ENCODE measurements at places on chromosomes 2 and 18. TPM values are rescaled to one million over a fixed set of nuclear protein-coding genes. Genes with fewer than 3 reads are reported as not detected.

ADAM23 gene
- total RNA-seq = 44.1 TPM

NYAP2 gene
- 16.1 TPM for total RNA-seq

AP1S3 gene
- total RNA-seq = 8.8 TPM

WDR54 gene
- 34.4 TPM for total RNA-seq

TFCP2L1 gene
- total RNA-seq = 0.69 TPM

XIRP2 gene
- 0.92 TPM for total RNA-seq

ALLC gene
- total RNA-seq = not detected

CHMP3 gene
- 53.1 TPM for total RNA-seq

TMSB10 gene
- 3,724 TPM for total RNA-seq

HOXD13 gene
- total RNA-seq = not detected

SLC14A1 gene
- 5.1 TPM for total RNA-seq

CAPN13 gene
- total RNA-seq = 0.23 TPM

ME2 gene
- total RNA-seq = 109 TPM

ERMN gene
- total RNA-seq = 1.2 TPM

SH3YL1 gene
- 78.7 TPM for total RNA-seq

POMC gene
- 5.3 TPM for total RNA-seq

NAT8 gene
- total RNA-seq = not detected

RAB27B gene
- total RNA-seq = 118 TPM

REG1B gene
- total RNA-seq = not detected

UGT1A10 gene
- total RNA-seq = not detected

VWC2L gene
- 30.0 TPM for total RNA-seq

MRPS9 gene
- 19.6 TPM for total RNA-seq

RBFA gene
- 42.0 TPM for total RNA-seq

RAX gene
- 0.23 TPM for total RNA-seq

SCG2 gene
- total RNA-seq = 179 TPM

C2orf80 gene
- 38.1 TPM for total RNA-seq

HNRNPLL gene
- total RNA-seq = 98.7 TPM

RFTN2 gene
- total RNA-seq = 52.6 TPM

EVX2 gene
- total RNA-seq = not detected

UGT1A5 gene
- not detected for total RNA-seq

ACYP2 gene
- total RNA-seq = 34.6 TPM

IL1F10 gene
- total RNA-seq = not detected

G6PC2 gene
- total RNA-seq = not detected

C18orf54 gene
- total RNA-seq = 9.2 TPM

PTPRM gene
- 190 TPM for total RNA-seq

GGCX gene
- total RNA-seq = 28.8 TPM

CAPN14 gene
- 0.69 TPM for total RNA-seq

MPP4 gene
- 0.23 TPM for total RNA-seq

BOK gene
- 35.1 TPM for total RNA-seq

UGT1A8 gene
- total RNA-seq = not detected

CPS1 gene
- total RNA-seq = 3.2 TPM

HES6 gene
- 40.6 TPM for total RNA-seq

SLC35F6 gene
- 29.8 TPM for total RNA-seq

CPLX4 gene
- not detected for total RNA-seq

All from diencephalon (tissue), 1 donor.